ENCODE measurements at places on chromosomes 13 and 19.

DNA sequence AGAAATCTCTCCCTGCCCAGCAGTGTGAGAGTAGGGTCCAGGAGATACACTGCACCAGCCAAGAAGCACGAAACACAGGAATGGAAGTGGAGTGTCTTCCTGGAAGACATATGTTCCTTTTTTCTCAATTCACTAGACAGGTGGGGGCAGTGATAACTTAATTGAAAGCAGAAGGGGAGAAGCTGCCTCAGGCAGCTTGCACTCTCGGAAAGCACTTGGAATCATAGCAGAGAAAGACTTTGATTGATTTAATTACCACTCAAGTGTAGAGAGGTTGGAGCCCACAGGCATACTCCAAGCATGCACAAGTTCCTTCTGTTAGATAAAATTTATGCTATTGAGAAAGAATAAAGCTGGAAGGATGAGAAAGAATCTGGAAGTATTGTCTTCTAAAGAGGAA lies 249.4 kb downstream of the SLITRK6 start:
- no peak for DNase-seq

DNA sequence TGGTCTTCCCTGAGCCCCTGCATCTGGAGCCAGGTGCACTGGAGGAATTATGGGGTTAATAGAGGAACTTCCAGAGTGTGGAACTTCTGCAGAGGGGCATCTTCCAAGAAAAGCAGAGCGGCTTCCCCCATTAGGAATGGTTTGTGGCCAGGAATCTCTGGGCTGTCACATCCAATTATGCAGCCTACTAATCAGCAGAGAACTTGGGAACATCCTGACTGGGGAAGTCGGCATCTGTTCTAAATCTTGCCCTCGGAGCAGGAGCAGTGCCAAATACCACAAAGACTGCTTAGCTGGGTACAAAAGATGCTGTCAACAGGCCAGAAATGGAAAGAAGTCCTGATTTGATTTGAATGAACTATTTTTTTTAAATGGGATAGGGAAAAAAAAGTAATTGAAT lies 435.1 kb downstream of the ZNF536 start:
- DNase-seq: no peak

- DNase-seq: no peak
These were observed 252.5 kb downstream of the LHFPL6 start for GRCh38 chr13:39350461-39350881.

DNA sequence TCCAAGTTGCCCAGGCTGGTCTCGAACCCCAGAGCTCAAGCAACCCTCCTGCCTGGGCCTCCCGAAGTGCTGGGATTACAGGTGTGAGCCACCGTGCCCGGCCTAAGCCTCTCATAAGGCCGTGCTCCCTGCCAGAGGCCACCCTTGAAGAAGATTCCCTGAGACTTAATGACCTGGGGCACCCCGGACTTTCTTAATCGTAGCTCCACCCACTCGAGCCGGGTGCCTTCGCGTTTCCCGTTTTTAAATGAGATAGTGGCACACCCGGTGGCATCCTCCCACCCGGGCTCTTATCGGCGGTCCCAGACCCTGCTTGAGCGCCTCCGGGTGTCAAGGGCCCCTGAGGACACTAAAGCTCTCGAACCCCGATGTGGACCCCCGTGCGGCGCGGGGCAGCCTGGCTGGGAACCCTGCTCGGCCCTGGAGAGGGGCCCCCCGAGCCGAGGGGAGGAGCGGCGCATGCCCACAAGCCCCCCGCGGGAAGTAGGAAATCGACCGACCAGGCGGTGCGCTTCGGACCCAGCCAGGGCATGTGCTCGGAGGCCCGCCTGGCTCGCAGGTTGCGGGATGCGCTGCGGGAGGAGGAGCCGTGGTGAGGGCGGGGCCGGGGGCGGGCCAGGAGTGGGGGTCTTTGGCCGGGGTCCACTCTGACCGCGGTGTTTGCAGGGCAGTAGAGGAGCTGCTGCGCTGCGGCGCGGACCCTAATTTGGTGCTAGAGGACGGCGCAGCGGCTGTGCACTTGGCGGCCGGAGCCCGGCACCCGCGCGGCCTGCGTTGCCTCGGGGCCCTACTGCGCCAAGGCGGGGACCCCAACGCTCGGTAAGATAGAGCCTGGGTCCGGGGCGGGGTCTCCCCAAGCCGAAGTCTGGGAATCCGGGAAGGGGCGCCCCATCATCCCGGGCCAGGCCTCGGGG lies at the start of gene ANKLE1:
Gene ANKLE1, plus strand, starts transcription at position 511 of the 914 bp plus-strand sequence. Its CDS starts 20 bp downstream, at position 531.
- peak; percentile 34 for DNase-seq

DNA sequence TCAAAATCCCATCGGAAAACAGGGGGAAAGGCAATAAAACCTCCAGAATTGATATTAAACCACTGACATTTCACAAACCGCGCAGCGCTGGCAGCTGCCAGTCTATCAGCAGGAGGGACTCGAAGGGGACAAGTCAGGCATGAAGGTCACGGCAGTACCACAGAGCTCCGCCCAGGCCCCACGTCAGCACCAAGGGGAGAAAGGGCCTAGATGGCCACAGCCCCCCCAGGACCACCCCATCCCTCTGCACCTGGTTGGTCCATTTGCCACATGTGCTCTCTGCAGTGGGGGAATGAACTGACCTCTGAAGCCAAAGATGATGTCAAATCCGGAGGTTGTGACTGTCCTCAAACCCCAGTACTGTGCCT lies 9.5 kb upstream of the VSTM2B start:
- DNase-seq: no peak

- no peak for DNase-seq
These were observed 699 bp downstream of the MEGF8 start for GRCh38 chr19:42325896-42326771.

DNA sequence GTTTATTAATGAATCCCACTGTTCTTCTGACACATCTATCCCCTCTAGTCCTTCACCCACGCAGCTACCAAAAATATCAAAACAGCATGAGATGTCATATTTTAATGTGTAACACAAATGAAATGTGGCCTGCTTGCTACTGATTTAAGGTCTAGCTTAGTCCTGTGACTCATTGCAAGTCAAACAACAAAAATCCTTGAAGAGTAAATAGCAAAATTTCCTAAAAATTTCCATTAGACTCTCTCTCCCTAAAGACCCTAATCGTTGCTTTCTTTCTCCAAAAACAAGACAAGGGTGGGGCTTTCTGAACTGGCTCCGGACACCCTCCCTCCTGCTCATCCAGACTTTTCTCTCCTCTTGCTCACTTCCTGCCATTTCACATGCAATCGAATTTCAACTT lies 99.9 kb upstream of the IPO5 start:
- no peak for DNase-seq

GRCh38 chr13:101773062-101773461 lies 320.6 kb downstream of the ITGBL1 start:
- no peak for DNase-seq

GRCh38 chr13:69069554-69070133 lies 1038.0 kb upstream of the ATXN8OS start:
- no peak for DNase-seq

GRCh38 chr19:12953138-12953798 lies 3.8 kb downstream of the GADD45GIP1 start:
- DNase-seq: peak; percentile 62
